ENCODE measurements at places on chromosomes 12 and 14.
A peak's percentile ranks its signal among the peaks of the same experiment; 100 is the strongest.

DNA sequence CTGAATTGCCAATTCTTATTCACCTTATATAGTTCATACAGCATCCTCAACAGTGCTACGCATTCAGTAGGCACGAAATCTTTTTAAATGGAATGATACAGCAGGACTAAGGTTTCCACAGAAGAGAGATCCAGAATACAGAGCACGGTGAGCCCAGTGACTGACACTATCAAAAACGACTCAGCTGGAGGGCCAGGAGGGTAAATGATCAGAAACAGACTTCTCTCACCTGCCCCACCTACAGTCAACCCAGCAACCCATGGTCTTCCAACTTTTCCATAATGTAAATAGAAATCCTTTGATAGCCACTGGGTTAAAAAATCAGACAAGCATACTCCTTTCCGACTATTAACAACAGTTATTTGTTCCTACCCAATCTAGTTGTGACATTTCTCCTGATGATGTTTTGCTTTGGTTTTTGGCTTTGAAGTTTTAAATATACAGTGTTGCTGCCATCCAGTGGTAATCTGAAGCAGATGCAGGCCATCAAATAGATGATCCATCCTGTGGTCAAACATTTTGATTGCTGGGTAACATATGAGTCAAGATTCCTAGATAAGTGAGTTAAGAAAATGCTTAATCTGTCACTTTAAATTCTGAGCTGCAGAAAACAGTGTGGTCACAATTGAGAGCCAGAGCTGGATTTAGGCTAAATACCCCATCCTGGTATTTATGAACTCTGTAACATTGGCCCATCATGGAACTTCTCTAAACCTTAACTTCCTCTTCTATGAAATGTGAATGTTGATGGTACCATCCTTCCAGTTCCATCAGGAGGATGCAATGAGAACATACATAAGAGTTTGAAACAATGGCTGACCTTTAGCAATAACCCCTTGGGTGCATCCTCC is 42.0 kb downstream of the GPHB5 start:
- DNase-seq, result no peak

GRCh38 chr12:124688356-124688992 is 121.1 kb upstream of the NCOR2 start:
- no peak for DNase-seq

- DNase-seq, result no peak
These were observed 8.0 kb downstream of the SYNDIG1L start for GRCh38 chr14:74418031-74418430.

DNA sequence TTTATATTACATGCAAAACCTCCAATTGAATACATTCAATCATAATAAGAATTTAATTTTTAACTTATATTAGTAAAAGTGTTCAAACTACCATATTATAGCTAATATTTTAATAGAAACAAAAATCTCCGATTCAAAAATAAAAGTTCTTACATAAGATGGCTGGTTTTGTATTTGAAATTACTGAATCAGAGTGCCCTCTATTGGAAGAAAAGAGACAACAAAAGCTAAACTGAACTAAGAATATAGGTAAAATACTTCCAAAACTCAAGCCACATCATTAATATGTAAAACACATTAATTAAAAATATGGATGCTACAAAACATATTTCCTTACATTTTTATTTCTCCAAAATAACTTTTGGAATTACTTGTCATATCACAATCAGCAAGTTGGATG is 120.3 kb downstream of the GARIN6 start:
- DNase-seq, result no peak

- no peak for DNase-seq
These were observed 10.1 kb downstream of the PDE6H start for GRCh38 chr12:14982991-14983390.

- DNase-seq, result no peak
These were observed 117.7 kb downstream of the PHETA1 start for GRCh38 chr12:111251058-111251730.

DNA sequence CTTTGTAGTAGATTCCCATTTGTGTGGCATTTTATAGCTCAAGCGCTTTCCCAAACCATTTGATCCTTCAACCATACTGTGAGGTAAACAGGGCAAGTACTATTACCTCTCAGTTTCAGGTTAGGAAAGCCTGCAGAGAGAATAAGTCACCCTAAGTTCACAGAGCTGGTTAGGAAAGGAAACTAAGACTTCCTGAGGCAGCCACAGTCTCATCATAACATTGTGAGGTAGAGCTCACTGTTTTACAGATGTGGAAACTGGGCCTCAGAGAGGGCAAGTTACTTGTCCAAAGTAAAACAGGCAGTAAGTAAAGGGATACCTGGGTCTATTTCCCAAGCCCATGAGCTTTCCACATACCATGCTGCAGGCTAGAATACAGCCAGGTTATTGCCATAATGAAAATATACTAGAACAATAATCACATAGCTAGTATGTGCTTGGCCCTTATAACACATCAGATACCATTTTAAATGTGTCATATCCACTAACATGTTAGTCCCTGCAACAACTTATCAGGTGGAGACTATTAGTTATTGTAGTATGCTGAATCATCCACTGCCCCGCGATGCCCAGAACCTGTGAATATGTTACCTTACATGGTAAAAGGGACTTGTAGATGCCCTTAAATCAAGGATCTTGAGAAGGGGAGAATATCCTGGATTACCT is 150.9 kb upstream of the GRIP1 start:
- DNase-seq, result no peak

- DNase-seq, result no peak
These were observed 81.0 kb upstream of the SCAF11 start for GRCh38 chr12:46071335-46071734.

GRCh38 chr12:46478123-46478522 is 105.5 kb upstream of the SLC38A2 start:
- DNase-seq, result no peak

DNA sequence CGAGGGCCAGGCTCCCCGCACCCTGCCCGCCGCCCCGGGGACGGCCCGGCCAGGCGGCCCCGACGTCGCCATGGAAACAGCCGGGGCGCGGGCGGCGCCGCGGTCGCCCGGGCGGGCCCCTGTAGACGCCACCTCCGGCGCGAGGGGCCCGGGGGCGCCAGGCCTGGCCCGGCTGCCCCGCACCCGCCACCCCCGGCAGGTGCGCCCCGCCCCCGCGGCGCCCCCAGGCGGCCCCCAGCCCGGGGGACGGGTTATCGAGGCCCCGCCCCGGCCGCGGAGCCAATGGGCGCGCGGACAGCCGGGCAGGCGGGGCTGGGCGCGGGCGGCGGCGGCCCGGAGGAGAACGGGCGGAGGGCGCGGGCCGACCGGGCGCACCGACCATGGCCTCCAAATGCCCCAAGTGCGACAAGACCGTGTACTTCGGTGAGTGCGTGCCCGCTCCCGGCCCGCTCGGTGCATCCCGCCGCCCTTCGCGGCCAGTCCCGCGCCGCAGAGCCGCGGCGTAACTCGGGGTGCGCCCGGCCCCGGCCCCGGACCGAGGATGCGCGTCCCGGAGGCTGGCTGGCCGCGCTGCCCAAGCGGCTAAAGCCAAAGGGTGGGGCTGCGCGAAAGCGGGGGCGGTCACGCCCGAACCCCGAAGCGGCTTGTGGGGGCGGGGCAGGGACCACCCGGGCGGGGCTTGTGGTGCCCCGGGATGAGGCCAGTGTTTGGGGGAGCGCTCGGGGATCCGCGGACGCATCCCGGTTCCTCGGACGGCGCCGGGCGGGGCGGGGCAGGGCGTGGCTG is at the start of gene CRIP2:
Gene CRIP2, plus strand, starts transcription at position 339 of the 786 bp plus-strand sequence. Its CDS starts 42 bp downstream, at position 381.
- DNase-seq, result no peak

- no peak for DNase-seq
These were observed 8.2 kb upstream of the ACVR1B start for GRCh38 chr12:51943346-51943745.

GRCh38 chr14:53411125-53411524 is 258.0 kb upstream of the DDHD1 start:
- no peak for DNase-seq

GRCh38 chr12:114888928-114889584 is 205.1 kb upstream of the TBX3 start:
- no peak for DNase-seq

- DNase-seq, result no peak
These were observed 41.4 kb downstream of the ATL1 start for GRCh38 chr14:50601394-50601793.

DNA sequence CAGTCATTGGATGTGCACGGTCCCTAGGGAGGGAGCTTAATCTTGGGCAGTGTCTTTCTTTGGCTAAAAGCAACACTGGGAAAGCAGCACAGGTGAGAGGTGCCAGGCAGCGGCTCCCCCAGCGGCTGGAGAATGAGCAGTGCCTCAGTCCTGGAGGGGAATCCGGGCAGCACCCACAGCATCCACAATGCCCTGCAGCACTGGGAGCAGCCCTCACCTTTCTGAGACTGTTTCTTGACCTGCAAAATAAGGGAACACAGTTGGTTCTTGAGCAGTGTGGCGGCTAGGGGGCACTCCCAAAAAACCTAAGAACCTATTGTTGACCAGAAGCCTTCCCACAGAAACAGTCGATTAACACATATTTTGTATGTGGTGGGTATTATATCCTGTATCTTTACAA is 75.8 kb downstream of the SINHCAF start:
- no peak for DNase-seq

- no peak for DNase-seq
These were observed 32.8 kb upstream of the BATF start for GRCh38 chr14:75489480-75489837.

GRCh38 chr12:56995930-56996496 is 10.3 kb downstream of the ZBTB39 start:
- no peak for DNase-seq

- DNase-seq, result peak; percentile 81
These were observed at the start of gene STXBP6 for GRCh38 chr14:25049568-25050268. Gene STXBP6 (minus strand): TSS chr14:25050147. CDS start chr14:24974818, 75,329 bp downstream.

DNA sequence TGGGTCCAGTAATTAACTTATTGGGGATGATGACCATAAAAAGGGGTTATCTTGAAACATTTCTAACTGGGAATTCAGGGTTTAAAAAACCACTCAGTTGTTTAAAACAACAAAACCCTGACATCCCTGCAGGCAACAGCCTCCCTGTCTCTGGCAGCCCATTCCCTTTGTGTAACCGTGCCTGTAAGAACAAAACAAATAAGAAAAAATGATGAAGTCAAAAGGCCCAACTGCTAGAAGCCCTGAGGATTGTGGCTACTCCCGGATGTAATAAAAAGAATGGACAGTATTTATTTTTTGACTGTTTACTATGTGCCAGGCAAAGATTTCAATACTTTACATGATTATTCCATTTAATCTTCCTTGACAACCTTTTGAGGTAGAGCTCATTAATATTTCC is 75.3 kb downstream of the TMCC3 start:
- DNase-seq, result no peak

- DNase-seq, result no peak
These were observed 66.4 kb upstream of the FLRT2 start for GRCh38 chr14:85463512-85463911.

- DNase-seq, result no peak
These were observed 3.5 kb upstream of the NFE2 start for GRCh38 chr12:54304187-54304810.

DNA sequence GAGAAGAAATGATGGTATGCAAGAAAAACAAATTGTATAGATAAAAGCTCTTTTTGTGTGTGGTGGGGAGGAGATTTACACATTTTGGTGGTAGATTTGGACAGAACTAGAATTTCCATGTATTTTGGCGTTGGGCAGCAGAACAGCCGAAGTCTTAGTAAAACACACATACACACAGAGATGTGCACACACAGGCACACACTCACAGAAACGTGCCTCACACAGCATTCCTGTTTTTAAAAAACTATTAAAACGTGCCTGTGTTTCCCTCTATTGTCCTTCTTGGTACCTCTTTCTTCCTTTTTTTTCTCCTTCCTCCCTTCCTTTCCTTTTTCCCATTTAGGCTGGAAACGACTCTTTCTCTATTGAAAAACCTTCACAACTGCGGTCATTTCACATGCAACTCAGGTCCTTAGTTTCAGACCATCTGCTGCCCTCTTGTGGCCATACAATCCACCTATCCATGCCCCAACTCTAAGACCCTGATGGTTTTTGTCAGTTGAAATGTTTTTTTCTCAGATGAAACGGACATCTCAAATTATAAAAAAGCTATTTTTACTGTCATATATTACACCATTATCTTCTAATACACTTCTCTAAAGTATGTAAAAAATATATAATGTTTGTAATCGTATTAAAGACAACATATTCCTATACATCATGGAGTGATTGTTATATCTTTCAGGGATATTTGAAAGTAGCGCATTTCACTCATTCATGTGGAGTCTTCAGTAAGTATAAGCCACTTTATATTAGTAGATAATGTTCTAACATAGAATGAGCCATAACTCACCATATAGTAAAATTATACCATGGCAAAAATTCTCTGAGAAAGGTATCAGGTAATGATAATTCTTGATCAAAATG is 386.7 kb upstream of the NOVA1 start:
- DNase-seq, result peak; percentile 57

DNA sequence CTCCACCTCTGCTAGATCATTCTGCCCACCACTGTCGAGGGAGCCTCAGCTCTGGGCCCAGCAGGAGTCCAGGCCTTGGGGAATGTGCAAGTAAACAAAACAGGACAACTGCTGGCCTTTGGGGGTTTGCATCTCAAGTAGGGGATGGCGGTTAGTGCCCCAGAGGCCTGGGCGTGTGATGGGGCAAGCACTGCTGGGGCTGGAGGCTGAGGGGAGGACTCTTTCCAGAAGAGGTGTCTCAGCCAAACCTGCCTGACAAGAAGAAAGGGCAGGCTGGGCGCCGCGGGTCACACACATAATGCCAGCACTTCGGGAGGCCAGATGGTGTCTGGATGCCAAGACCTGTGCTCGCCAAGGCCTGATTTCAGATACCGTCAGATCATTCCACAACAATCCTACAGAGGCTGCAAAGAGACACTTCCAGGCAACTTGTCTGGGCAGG is 8.6 kb upstream of the ALDH2 start:
- no peak for DNase-seq

GRCh38 chr12:52605542-52605941 is 4.3 kb upstream of the KRT72 start:
- DNase-seq, result no peak

- no peak for DNase-seq
These were observed 410.7 kb downstream of the TMEM117 start for GRCh38 chr12:44246482-44247105.

DNA sequence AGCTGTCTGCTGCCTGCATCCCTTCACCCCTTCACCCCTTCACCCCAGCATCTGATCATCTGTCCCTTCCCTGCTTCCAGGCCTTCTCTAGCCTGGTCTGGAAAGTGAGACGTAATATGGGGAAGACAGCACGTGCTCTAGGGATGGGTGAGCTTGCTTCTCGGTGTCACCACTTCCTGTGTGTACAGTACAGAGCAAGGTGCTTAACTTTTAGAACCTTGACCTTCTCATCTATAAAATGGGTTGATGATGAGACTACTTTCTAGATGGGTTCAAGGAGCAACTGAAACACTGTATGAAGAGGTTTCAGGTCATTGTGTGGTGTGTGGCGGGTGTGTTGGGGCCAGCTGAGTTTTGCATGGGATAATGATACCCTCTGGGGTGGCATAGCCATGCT is 140.5 kb downstream of the TSPAN9 start:
- DNase-seq, result no peak

GRCh38 chr12:96587691-96588090 is 98.3 kb downstream of the CFAP54 start:
- DNase-seq, result no peak

DNA sequence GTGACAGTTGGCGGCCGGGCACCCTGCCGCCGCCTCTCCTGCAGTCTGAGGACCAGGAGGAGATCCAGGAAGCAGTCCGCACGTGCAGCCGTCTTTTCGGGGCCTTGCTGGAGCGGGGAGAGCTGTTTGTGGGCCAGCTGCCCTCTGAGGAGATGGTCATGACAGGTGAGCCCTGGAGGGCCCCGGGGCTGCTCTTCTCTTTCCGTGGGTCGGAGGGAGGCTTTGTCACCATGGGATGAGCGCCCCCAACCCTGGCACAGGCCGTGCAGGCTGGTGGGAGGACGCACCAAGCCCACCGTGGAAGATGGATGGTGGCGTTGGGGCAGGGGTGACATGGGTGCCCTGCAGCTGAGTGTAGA is 532 bp downstream of the NOC4L start:
- peak; percentile 8 for DNase-seq

Measured in posterior cingulate gyrus (tissue), 11 donors.